SW480 (cell line): ENCODE measurements at places on chromosomes 11 and 22.

GRCh38 chr11:2540223-2540991 lies 95.6 kb downstream of the KCNQ1 start:
- DNase-seq = no peak

- peak; percentile 76 for DNase-seq
Observed at GRCh38 chr11:44817207-44817949, 90.6 kb downstream of the TSPAN18 start.

DNA sequence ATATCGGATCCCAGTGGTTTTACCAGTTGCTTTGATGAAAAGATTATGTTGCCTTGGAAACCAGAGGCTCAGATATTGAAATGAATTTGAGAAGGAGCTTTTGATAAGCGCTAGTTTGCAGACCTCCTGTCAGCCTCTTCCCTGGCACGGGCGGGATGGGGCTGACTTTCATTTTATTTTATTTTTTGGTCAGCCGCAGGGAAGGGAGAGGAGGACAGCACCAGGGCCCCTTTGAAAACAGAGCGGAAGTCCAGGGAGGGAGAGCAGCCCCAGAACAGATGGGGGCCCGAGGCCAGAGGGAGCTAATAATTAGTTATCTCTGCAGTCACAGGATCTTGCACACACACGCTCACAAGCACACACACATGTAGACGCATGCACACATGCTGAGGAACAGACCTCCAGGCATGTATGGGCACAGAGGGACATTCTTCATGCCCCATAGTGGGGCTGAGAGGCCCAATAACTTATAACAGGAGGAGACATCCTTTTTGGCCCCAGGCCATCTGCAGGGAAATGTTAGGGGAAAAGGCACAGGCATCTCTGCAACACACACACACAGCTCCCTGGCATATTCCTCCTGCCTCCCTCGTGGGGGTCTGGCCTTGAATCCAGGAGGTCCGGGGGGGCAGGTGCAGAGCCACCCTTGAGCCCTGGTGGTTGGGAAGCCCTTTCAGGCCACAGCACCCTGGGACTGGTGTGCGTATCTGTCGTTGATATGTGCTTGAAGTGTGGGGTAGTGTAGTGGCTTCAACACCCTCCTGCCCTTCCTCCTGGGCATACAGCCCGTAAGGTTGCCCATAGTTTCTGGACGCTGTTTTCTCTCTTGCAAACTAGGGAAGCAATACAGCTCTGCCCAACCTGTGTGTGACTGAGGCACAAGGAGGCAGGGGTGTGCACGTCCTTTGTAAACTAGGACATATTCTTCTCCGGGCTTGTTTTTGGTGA lies 117.3 kb downstream of the CEP164 start:
- DNase-seq = no peak

DNA sequence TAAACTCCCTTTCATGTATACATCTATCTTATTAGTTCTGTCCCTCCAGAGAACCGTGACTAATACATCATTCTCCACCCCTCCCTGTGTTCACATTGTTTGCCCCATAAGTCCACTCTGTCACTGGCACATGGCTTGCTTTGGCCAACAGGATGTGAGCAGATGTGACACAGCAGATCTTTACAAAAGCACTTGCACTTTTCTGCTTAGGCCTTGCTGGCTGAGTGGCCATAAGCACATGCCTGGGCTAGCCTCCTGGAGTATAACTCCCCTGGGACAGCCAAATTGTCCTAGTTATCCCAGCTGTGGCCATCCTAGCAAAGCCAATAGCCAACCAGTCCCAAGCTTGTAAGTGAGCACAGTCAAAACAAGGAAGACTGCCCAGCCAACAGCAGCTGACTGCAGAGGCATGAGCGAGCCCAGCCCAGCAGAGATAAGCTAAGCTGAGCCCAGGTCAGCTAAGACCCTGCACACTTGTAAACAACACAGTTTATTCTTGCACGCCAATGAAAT lies 9.7 kb upstream of the RCN1 start:
- peak; percentile 68 for DNase-seq

DNA sequence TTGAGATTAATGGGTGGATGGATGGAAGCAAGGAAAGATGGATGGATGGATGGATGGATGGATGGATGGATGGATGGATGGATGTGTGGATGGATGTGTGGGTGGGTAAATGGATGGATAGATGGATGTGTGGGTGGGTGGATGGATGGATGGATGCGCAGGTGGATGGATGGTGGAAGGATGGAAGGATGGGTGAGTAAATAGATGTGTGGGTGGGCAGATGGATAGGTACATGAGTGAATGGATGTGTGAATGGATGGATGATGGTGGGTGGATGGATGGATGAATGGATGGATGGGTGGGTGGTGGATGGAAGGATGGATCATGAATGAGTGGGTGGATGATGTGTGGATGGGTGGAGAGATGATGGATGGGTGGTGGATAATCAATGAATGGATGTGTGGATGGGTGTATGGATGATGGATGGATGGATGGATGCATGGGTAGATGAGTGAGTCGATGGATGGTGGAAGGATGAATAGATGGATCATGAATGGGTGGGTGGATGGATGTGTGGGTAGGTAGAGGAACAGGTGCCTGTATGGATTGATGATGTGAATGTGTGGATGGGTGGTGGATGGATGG lies 375.2 kb downstream of the BRD1 start:
- no peak for DNase-seq
